SHP77 (cell line): ENCODE measurements at places on chromosomes 1 and 21.

DNA sequence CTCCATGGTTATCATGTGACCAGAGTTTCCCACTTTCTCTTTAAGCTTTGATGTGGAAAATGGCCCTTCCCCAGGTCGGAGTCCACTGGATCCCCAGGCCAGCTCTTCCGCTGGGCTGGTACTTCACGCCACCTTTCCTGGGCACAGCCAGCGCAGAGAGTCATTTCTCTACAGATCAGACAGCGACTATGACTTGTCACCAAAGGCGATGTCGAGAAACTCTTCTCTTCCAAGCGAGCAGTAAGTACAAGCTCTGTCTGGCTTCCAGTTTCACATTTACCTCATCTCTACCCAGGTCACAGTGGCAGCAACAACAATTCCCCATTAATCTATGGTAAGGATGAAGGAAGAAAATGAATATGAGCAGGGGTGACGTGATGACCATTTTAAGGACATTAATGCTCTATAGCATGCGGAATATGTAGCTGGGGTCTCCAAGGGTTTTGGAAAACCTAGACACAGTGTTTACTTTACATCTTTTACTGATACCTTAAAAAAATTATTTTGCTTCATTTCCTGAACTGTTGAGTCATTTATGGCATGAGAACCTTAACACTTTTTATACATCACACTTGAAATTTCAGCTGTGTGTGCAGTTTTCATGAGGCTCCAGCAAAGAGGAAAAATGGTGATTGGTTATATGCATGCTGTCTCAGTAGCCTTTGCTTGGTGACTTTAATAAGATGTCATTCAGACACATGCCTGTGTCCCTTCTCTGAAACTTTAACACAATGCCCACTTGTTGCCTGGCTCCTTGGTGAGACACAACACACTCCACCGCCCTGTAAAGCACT, 286.3 kb upstream of the SGIP1 start:
- no peak for DNase-seq

DNA sequence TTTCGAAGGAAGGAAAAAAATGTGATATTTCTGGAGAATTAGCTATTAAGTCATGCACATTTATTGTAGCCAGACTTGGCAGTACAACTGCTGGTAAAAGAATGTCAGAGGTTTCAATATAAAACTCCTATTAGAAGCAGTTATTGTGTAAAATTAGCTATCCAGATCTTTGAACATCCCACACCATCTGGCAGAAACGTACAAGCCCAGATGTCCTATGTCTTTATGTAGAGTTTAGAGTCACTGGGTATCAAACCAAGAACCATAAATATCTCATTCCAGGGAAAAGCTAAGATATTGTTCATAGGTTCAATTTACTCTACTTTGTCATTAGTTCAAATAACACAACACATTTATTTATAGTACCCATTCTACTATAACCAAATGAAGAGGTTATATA, 31.4 kb downstream of the OLFM3 start:
- DNase-seq: no peak

DNA sequence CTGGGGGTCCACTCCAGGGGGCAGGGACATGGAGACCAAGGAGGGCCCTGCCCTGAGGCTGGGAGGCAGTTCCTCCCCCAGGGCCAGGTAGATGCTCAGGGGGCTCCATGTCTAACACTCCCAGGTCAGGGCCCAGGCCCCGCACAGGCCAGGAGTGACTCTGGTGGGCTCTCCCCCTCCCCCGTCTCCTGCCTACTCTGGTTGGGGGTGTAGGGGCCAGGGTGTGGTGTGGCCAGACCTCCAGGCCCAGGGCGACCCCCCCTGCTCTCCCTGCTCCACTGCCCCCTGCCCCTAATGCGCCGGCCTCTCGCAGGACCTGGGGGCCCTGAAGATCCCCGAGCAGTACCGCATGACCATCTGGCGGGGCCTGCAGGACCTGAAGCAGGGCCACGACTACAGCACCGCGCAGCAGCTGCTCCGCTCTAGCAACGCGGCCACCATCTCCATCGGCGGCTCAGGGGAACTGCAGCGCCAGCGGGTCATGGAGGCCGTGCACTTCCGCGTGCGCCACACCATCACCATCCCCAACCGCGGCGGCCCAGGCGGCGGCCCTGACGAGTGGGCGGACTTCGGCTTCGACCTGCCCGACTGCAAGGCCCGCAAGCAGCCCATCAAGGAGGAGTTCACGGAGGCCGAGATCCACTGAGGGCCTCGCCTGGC, 19.7 kb upstream of the CCDC27 start:
- DNase-seq: no peak

GRCh38 chr21:44528634-44528995, 11.4 kb downstream of the KRTAP10-1 start:
- DNase-seq: no peak

DNA sequence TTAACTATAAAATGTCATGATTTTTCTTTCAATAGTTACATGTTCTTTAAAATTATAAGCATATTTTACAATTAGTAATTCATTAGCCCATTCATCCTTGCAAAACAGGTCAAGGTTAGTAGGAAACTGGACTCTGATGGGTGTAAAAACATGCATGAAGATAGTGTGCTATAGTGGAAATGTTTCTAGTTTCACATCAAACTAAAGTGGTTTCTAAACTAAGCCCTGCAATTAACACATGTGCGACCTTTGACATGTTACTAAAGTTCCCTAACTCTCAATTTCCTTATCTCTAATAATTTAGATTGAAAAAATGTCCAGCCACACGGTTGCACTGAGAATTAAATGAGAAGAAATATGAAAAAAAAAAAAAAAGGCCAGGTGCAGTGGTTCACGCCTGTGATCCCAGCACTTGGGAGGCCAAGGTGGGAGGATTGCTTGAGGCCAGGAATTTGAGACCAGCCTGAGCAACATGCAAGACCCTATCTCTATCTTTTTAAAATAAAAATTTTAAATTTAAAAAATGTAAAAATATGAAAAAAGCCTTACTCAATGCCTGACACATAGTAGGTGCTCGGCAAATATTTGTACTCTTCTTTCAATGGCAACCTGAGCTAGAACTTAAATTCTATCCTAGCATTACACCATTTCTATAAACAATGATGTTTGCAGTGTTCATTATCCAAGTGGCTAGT, 44.1 kb upstream of the PALMD start:
- no peak for DNase-seq

- no peak for DNase-seq
Observed at GRCh38 chr21:21096956-21097355, 98.7 kb downstream of the NCAM2 start.

GRCh38 chr21:45522381-45522780, 19.9 kb downstream of the SLC19A1 start:
- DNase-seq: no peak

GRCh38 chr1:185585770-185586169, 148.4 kb upstream of the HMCN1 start:
- DNase-seq: no peak

DNA sequence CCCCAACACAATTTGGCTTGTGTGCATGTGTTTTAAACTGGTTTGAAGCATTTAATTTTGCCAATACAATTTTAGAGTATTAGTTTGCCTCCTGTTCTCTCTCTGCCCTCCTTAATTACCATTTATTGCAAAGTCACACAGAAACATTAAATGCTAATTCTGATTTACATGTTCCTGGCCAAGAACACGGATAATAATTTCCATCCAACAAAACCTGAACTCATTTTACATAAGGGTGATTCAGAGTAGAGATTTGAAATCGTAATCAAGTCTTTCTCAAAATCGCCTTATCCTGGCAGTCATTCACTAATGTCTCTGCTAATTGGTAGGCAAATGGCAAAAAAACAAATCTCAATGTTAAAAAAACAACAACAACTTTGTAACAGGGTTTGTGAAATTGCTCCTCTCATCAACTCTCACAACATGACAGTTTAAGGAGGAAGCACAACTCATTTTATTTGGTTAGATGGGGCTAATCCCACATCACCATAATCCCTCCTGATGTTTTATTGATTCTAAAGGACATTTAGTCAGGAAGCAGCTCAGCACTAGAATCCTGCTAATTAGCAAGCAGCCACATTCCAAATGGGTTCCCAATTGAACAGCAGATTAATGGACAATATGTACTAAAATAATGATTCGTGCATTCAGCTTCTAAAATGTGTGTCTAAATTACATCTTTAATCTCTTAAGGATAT, 55.9 kb downstream of the C1orf87 start:
- DNase-seq: no peak

GRCh38 chr1:234398849-234399381, 25.7 kb downstream of the COA6 start:
- DNase-seq: no peak

DNA sequence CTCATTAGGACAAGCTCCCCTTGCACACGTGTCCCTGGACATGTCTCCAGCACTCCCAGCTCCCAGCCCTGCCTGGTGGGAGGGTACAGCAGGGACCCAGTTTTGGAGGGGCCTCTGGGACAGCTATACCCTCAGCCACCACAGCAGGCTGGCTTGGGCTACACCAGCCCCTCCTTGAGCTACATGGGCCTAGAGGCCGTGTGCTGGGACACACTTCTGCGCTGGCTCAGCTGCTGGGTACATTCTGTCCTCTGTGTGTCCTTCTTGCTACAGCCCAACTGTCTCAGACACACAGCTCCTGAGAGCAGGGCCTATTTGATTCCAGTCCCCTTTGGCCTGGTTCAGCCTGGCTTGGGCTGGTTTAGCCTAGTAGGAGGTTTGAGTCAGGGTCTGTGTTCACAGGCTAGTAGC, 26.7 kb downstream of the DMAP1 start:
- no peak for DNase-seq

DNA sequence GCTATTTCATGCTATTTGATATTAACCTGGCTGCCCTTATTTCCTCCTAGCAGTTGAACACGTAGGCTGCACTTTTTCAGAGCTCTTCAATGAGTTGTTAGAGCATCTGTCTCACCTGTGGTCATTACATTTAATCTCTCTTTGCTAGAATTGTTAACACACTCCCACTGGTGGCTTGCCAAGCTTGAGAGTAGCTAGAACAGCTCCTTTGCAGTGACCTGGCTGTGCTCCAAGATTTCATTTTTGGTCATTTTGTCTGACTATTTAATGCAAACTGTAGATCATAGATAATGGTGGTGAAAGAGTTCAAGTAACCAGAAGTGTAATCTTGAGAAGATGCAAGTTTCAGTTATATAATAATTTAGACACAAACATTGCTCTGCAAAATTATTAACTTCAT, 105.6 kb downstream of the LRRC7 start:
- DNase-seq: no peak

GRCh38 chr1:45410850-45411509, 70.7 kb upstream of the MUTYH start:
- DNase-seq: no peak

- no peak for DNase-seq
Observed at GRCh38 chr21:42421018-42421793, 17.5 kb downstream of the UBASH3A start.

DNA sequence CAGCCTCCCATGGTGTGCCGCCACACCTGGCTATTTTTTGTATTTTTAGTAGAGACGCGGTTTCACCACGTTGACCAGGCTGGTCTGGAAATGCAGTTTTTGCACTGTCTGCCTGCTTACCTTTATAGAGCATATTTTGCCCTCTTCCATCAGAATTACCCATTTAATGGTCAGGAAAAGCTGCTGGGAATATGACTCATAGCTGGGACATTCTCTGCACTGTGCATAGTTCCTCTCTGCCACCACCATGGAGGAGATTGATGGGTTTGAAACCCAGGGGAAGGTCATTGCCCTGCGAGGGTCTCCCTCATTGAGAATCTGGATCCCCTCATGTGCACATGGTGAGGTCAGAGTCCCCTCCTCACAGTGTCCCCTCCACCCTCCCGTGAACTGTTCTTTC, 32.1 kb downstream of the MX1 start:
- DNase-seq: no peak

- no peak for DNase-seq
Observed at GRCh38 chr1:157113631-157114030, 14.0 kb upstream of the ETV3L start.

GRCh38 chr1:155195201-155196102, 12.2 kb downstream of the THBS3 start:
- DNase-seq: no peak

DNA sequence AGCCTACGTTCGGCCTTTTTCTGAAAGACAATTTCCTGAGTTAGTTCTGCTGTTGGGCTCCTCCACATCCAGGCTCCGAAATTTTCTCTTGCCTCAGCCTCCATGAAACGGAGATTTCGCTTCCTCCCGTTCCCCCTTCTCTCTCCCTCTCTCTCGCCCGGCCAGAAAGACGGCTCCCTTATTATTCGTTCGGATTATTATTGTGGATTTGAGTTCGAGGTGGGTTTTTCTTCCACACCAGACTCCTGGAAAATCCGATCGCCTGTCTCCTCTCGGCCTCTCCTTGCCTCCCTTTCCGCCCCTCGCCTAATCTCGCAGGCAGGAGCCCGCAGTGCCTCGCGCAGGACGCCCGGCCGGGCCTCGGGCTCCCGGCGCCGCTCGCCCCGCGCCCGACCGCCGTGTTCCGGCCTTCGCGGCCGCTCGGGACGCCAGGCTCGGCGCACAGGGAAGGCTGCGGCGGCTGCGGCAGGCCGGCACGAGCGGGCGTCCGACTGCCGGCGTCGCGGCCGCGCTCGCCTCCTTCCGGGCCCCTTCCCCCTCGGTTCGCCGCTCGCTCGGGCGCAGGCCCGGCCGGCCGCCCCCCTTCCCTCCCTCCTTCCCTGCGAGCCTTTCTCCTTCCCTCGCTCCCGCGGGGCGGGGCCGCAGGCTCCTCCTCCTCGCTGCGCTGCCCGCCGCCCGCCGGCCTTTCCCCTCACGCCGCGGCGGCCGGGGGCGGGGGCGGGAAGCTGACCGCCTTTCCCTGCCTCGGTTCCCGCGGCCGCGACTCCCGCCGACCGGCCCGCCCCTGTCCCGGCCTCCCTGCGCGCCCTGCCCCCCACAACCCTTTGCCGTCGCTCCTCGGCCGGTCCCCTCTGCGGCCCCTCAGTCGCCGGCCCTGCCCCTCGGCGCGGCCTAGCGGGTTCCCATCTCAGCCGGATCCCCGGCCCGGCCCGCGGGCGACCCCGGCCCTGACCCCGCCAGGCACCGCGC, at the start of gene ARHGEF11:
TSS of gene ARHGEF11 (minus strand) at position 493 of the 969 bp plus-strand sequence. CDS start 1,412 bp downstream, outside the sequence.
- DNase-seq: peak; percentile 95

GRCh38 chr1:28172713-28173150, 3.8 kb downstream of the PTAFR start:
- DNase-seq: no peak

GRCh38 chr1:58968360-58968952, 184.6 kb upstream of the JUN start:
- no peak for DNase-seq

DNA sequence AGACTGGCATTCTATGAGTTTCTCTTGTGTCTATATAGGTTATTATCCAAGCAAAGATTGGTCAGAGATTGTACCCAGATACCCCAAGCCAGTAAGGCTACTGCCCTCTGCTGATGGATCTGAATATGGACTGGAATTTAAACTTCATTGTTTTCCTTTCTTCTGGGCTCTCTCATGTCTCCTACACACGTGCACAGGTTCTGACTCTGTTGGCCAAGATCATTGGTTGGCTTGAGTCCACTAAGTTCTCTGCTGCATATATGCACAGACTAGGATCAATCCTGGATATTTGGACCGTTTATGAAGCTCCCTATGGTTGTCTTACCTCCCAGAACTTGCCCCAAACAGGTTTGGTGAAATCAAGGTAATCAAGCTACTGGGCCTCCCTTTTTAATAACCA, 69.7 kb downstream of the CC2D1B start:
- peak; percentile 56 for DNase-seq
